Hepatic stellate cell (primary cell): ENCODE measurements at places on chromosomes 7 and 10.

GRCh38 chr10:89985446-89985845, 284.1 kb downstream of the KIF20B start:
- no peak for DNase-seq

- no peak for DNase-seq
Observed at GRCh38 chr7:28183627-28184026, 3.0 kb upstream of the JAZF1 start.

DNA sequence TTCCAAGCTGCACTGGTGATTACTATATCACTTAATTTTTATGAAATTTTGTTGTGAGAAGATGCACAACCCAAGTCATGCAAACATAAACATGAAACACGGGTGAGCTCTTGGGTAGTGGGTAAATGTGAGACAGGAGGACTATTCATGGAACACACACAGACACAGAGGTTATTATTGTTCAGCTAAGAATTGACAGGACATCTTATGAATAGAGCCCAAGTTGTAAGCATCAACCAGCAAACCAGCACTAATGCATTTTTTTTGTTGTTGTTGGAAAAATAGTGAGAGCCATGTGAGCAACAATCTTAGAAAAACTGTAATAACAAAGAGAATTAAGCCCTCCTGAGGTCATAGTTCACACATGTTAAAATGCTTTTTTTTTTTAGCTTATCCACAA, 1179.7 kb downstream of the GATA3 start:
- DNase-seq = no peak

DNA sequence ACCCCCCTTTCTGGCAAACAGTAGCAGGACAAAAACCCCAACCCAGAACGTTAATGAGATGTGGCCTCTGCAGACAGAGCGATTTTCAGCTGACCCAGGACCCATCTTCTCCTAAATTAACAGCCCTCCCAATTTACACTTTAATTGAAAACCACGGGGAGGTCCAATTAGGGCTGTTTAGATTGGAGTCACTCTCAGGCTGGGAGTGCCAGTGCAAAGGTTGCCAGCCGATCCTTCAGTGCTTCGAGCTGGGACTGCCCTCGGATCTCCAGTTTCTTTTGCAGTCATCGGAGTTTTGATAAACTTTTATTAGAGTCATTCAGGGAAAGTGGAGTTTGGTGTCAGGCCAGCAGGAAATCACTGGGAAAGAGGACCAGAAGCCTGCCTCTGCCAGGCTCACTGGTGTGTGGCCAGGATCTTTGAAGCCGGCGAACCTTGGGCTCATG, 108.0 kb downstream of the DOCK1 start:
- DNase-seq = no peak

DNA sequence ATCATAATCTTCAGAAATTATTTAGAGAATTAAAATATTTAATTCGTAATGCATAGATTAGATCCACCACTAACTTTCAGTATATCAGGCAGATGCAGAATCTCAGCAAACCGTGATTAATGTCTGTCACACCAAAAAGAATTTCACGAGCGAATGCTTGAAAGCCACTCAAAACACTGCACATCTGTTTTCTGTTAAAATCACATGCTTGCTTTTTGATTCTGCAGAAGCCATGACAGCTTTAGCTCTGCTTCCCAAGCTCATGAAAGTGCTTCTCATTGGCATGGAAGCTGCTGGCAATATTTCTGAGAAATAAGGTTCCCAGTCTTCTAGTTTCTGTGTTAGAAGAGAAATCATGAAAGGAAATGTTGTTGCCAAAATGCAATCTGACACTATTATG, 837.8 kb upstream of the LRRN3 start:
- no peak for DNase-seq

DNA sequence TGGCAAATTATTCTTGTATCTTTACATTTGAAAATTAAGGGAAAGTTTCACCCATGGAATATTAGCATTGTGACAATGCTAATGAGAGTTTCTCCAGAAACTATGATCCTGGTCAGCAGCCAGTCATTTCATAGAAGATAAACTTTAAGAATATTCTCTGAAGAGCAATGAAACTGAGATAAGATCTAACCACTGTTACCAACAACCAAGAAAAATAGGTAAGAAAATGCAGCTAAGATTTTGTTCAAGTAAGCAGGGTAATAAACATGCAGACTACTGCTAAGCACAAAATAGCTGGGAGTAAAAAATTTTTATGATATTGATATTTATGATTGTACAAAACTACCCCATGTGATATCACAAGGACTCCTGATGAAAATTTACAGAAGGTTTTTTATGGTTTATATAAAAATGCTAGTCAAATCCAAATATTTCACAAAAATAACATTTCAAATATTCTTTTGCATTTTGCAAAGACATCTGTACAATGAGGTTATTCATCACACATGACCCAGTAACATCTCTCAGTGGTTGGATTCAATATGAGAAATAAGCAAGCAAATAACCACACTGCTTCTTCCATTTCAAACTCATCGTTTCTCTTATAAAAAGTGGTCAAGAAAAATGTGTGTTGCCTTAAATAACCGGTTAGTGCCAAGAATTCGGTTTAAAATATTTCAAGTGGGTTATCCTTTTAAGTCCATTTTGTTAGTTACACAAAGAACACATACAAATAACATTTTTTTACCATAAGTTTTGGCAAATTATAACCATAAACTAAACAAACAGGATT, 251.6 kb downstream of the DIP2C start:
- no peak for DNase-seq

DNA sequence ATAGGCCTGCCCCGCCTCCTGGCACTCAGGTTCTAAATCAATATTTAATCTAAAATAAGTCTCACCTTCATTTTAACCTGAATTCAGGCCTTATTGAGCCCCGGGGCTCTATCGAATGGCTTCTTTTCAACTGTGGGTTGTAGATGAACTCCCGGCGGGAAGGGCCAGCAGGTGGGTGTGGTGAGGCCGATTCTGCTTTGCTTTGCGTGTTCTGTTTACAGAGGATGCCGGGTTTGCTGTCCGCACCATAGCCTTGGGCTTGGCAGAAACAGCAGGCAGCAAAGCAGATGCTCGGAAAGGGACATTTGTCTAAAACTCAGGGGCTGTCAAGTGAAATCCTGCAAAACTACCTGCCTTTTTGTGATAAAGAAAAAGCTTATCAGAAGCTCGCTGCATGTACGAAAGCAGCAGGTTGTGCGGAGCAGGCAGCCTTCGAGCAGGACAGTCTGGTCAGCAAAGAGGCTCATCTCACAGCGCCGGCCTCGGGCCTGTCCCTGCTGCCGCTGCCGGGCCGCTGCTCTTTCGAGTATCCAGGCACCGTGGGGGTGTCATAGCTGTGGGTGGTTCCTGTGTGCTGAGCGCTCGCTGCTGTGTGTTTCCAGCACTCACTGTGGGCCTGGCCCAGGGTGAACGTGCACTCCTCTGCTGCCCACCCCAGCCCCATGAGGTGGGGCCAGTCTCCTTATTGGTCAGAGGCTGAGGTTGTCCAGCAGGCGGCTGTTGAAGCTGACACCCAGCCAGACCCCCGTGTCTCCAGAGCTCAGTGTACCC, 434.8 kb upstream of the FOXK1 start:
- DNase-seq = no peak

DNA sequence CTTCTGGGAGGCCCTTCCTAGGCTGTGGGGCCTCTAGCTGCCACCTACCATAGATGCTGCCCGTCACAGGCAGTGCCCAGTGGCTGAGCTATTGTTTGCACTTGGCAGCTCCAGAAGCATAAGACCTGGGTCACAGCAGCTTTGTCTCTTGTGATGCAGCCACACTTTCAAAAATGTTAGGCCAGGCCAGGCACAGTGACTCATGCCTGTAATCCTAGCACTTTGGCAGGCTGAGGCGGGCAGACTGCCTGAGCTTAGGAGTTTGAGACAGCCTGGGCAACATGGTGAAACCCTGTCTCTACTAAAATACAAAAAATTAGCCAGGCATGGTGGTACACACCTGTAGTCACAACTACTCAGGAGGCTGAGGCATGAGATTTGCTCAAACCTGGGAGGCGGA, 9.5 kb upstream of the KAZALD1 start:
- peak; percentile 41 for DNase-seq

GRCh38 chr10:17077346-17077781, 52.2 kb downstream of the CUBN start:
- DNase-seq = no peak

GRCh38 chr10:106980495-106981451, 183.7 kb downstream of the SORCS1 start:
- no peak for DNase-seq

DNA sequence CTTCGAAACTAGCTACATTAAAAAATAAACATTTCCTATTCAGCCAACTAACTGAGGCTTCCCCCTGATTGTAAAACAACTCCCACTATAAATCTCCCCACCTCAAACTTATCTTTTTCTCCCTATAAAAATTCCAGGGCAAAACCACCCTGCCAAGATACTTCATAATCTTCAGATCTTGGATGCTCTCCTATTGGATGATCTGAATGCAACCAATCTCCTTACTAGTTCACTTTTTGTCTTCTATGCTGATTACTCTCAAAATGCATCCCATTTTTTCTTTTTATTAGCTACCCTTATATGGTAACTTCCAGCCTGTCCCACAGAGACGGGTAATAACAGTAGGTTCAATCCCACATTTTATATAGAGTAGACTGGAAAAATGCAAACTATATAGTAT, 15.0 kb upstream of the PRSS58 start:
- no peak for DNase-seq

DNA sequence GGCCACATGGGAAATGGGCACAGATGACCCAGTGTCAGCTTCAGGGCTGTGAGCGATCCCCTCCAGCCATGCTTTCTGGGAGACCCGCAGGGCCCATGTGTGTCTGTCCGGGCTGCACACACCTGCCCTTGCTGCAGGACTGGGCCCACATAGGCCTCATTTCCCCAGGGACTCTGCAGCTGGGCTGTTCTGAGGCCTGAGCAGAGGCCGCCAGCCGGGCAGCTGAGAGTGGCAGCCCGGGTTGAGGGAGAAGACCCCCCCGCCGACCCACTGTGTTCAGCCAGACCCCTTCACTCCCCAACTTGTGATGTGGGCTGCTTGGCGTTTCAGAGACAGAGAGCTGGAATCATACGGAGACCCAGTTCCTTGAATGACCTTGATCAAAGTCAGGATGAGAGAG, 50.1 kb upstream of the DPYSL4 start:
- DNase-seq = no peak

GRCh38 chr10:95097805-95098204, 28.5 kb upstream of the CYP2C8 start:
- DNase-seq = no peak

DNA sequence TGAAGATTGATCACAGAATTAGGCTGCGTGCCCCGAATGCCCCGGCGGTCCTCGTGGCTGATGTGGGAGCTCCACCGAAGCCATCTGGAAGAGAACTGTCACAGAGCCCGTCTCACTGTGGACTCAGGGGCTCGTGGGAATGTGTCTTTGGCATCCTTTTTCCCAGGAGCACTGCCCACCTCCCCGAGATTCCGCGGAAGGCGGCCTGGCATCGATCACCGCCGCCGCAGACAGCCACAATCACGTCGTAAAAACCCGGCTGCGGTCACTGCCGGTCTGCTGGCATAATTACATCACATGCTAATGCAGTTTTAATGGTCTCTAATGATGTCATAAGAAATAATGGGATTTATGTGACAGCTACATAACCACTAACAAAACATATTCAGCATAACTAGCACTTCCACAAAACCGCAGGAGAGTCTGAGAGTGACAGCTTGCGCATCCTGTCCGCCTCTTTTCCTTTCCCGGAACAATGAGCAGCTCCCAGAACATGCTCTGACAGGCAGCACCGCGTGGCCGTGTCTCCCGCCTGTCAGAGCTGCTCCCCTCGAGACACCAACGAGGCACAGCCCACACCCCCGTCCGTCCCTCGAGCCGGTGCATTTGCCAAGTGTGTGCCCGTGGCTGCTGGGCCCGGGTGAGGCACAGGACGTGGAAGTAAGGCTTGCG, 490.0 kb downstream of the PTPRN2 start:
- DNase-seq = no peak

DNA sequence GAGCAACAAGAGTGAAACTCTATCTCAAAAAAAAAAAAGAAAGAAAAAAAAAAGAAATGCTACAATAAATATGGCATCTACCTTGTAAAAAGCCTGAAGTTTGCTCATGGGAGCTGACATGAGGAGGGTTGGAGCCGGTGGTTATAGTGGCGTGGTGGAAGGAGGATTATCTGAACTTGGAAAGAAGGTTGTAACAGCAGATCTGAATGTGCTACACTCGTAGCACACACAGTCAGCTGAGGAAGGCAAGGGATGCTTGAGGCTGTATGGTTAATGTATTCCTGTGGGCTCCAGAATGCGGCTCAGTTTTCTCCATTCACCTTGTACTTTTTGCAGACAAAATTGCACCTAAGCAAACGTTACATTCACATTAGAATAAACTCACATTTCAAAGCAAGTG, 390.3 kb upstream of the GALNT17 start:
- no peak for DNase-seq
